Effector memory CD4-positive, alpha-beta T cell (primary cell): ENCODE measurements at places on chromosomes 6 and 20.

GRCh38 chr6:129890164-129890563 lies 29.0 kb upstream of the TMEM244 start:
- DNase-seq: no peak

GRCh38 chr20:48448666-48449600 lies 378.9 kb downstream of the PREX1 start:
- DNase-seq: no peak

GRCh38 chr6:20402342-20403069 lies 827 bp downstream of the E2F3 start:
- peak; percentile 32 for DNase-seq

- no peak for DNase-seq
Measured at GRCh38 chr6:21750575-21750974, 157.0 kb downstream of the SOX4 start.

DNA sequence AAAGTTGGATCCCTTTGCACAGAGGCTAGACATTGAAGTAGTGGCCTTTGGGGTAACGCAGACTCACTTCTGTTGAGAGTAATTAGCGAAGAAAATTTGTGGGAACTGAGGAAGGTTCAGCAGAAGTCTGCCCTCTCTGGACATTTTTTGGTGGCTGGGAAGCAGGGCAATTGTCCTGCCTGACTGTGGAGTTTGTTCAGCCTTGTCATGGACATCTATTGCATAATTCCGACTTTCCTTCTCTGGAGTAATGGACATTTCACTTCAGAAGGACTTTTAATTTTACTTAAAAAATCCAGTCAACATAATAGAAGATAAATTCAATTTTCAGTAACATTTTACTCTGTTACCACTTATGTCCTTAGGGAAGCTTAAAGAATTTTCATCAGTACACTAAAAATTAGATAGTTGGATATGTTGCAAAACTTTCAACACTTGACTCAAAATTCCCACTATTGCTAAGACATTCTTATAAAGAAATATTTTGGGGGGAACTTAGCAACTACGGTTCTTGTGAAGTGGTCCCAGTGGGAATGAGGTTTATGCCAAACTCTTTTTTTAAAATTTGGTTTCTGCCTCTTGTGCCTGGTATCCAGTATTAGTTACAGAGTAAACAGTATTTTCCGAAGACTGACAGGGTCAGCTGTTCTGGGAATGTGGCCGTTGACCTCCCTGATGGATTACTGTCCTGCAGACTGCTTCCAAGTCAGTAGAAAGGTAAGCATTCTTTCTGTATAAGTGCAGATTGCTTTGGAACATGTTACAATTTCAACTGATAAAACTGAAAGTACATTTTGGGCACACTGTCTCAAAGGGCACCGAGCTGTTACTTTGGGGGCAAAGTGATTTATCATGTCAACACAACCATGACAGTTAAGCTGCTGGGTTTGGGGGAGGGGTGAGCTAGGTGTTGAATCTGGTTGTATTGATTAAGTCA lies 100.6 kb upstream of the MLIP start:
- no peak for DNase-seq

DNA sequence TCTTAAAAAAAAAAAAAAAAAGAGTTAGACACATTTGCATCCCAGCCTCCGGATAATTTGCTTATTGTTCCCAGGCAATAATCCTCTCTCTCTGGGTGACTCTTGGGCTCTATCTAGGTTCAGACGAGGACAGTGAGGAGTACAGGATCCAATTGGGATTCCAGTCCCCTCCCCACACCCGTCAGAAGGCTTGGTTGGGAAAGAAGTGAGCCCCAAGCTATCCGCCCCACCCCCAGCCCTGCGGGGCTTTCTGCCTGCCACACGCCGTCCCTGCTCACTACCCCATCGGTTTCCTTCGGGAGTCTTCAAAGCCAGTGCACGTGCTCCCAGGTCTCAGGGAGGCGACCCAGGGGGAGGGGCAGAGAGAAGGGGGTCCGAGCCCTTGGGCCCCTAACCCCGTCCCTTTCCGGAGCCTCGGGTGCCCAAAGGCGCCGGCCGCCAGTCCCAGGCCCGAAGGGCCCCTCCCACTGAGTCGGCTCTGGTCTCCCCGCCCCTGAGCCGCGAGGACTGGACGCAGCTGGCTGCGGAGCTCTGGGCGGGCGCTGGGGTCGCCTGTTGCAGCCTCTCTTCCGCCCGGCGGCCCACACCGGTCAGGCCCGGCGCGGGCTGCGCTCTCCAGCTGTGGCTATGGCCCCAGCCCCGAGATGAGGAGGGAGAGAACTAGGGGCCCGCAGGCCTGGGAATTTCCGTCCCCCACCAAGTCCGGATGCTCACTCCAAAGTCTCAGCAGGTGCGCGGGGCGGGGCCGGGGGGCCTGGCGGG lies 2.5 kb downstream of the MYMX start:
- no peak for DNase-seq

GRCh38 chr20:5691918-5692618 lies 58.1 kb upstream of the SHLD1 start:
- DNase-seq: no peak

DNA sequence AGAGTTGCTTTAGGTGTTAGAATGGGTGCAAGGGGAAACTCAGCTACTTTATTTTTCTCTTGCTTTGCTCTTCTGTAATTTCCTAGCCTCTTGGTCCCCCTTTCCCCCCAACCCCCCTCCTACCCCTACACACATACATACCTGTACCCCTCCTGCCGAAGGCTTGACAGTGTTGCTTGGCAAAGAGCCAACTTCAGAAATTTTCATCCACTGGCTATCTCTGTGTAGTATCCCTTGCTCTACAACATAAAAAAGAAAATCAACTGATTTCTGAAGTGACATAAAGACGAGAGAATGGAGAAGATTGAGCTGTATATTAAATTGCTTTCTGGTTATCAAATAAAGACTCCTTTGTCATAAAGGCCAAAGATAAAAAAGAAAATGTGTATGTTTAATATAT lies 498.1 kb upstream of the SOX4 start:
- no peak for DNase-seq

GRCh38 chr6:140794544-140794943 lies 1338.2 kb upstream of the GJE1 start:
- DNase-seq: no peak

- DNase-seq: no peak
Measured at GRCh38 chr6:134936931-134937330, 13.0 kb downstream of the ALDH8A1 start.

DNA sequence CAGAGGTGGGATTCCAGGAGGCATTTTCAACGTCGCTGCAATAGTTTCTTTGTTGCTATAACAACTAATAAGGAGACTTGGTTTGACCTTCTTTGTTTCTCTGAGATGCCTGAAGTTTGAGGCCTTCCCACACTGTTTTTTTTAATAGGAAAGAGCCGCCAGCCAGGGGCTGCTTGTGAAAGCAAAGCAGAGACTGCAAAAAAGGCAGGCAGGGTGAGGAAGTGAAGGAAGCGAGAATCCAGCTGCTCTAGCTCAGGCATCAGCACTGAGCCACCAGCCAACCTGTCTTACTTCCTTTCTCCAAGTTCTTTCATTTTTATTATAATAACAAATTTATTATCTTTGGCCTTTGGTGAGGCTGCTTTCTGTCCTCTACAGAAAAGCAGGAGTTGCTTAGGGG lies 179.1 kb downstream of the DOK5 start:
- DNase-seq: no peak

GRCh38 chr6:42424906-42425474 lies 26.7 kb downstream of the TRERF1 start:
- no peak for DNase-seq

DNA sequence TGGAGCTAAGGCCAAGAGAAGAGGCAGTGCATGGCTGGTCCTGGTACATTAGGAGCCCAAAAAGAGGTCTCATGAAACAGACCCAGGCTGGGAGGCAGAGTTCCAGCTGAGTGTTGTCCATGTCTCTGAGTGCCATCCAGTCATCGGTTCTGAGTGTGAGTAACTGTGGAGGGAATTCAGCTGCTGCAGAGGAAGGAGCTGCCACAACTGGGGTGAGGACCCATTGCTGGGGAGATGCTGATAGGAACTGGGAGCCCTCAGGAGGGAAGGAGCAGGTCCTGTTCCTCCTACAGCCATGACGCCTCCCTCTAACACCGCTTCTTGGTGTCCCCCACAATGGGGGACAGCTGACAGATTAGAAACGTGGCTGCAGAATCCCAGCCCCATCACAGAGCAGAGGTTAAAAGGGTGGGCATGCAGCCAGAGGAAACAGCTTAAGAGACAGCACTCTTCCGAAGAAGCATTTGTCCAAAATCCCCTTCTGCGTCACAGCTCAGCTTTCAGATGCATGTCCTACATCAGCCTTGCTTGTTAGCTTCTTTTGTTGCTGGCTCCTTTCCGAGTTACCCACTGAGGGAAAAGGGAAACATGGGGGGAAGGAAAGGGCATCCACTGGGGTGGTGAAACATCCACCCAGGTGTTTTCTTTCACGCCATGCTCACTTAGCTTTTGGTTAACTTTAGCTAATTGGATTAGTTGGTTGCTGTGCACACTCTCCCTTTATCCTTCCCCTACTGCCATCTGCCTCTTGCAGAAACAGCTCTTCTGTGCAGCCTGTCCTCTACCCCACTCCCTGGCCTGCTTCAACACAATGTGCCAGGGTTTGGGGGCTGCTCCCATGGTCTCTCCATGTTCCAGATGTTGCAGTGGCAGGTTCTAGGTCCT lies 239.2 kb downstream of the SYNDIG1 start:
- DNase-seq: no peak

DNA sequence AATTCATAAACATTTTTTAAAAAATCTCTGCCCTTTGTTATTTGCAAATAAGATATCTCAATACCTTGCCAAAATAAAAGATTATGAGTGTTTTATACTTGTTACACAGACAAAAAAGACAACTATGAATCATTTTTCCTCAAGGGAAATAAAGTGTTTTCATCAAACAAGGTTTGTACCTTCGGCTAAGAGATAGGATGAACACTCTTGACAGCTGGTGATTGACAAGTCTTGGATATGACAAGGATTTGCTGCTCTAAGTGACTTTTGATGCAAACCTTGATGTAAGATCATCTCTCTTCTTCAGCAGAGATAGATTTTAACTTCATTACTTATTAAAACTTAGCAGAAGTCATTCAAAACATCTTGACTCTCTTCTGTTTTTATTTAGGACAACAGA lies 514.3 kb upstream of the IRAK1BP1 start:
- no peak for DNase-seq

GRCh38 chr6:169200893-169201514 lies 52.6 kb downstream of the THBS2 start:
- no peak for DNase-seq

GRCh38 chr6:18675881-18676280 lies 288.7 kb downstream of the RNF144B start:
- no peak for DNase-seq

- no peak for DNase-seq
Measured at GRCh38 chr6:34359418-34360158, 32.9 kb downstream of the NUDT3 start.

- no peak for DNase-seq
Measured at GRCh38 chr6:132003516-132004178, 52.5 kb upstream of the CCN2 start.

DNA sequence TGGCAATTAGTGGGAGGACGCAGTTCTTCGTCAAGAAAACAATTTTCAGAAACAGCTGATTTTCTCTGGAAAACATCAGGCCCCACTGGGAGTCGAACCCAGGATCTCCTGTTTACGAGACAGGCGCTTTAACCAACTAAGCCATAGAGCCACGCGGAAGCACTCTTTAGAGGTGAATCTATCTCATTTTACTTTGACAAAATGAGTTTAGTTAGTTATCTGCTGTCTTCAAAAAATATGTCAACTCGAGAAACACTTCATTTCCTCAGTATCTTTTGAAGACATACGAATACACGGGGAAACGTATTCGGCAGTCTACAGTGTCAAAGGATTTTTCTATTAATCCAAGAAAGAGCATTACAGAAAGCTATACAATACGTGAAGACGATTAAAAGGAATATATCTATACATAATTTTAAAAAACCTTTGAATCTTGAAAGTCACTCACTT lies 26.7 kb downstream of the GPX6 start:
- DNase-seq: no peak

GRCh38 chr6:17705428-17705777 lies 1.3 kb downstream of the NUP153 start:
- DNase-seq: no peak

GRCh38 chr20:32521780-32522525 lies 63.2 kb downstream of the NOL4L start:
- peak; percentile 45 for DNase-seq

- no peak for DNase-seq
Measured at GRCh38 chr6:170277893-170278742, 12.8 kb downstream of the DLL1 start.

DNA sequence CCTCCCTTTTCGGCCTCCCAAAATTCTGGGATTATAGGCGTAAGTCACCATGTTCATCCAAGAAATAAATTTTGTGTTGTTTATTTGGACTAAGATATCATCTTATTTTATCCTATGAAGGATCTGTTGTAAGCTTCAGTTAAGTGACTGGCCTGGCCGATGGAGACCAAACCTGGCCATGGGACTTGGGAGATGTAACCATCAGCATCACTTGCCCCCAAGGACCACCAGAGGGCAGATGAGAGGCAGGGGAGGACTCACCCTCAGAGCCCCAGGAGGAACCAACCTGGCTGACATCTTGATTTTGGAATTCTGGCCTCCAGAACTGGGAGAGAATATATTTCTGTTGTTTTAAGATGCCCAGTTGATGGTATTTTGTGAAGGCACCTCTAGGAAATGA lies 266.7 kb downstream of the CDH26 start:
- DNase-seq: no peak

- no peak for DNase-seq
Measured at GRCh38 chr20:57867807-57868206, 158.0 kb upstream of the PMEPA1 start.

GRCh38 chr6:162685586-162685985 lies 42.0 kb downstream of the PRKN start:
- no peak for DNase-seq

- DNase-seq: no peak
Measured at GRCh38 chr20:33796263-33796906, 14.8 kb upstream of the CHMP4B start.

- DNase-seq: peak; percentile 24
Measured at GRCh38 chr6:169723991-169724493, 258 bp downstream of the PHF10 start.

DNA sequence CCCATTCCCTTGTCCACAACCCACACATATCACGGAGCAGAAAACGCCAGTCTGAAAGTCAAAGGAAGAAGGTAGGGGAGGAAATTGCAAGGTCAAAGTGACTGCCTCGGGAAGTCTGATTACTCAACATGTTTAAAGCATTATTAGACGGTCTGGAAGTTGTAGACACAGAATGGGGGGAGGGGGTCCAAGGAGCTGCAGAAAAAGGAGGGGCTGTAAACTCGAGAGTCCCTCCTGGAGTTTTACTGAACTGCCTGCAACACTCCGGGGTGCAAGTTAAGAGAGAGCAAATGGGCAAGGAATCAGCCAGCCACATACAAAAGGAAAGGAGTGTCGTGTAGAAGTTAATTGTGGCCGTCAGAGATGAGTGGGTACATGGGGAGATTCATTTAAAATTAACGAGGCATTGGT lies 417.7 kb upstream of the JARID2 start:
- DNase-seq: no peak

- no peak for DNase-seq
Measured at GRCh38 chr6:45645302-45645701, 267.6 kb upstream of the SUPT3H start.

DNA sequence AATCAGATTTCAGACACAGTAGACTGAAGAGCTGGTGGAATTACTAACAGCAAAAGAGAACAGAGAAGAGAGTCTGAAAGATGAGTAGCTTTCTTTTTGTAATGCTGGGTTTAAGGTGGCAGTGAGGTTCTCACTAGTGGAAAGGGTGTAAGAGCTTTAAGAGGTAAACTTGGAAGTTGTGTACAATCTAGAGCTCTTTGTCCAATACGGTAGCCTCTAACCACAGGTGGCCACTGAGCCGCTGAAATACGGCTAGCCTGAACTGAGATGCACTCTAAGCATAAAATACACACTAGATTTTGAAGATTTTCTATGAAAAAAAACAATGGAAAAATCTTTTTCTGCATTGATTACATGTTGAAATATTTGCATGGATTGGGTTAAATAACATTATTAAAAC lies 4.0 kb downstream of the ELOVL2 start:
- no peak for DNase-seq
